Neural crest cell (in vitro differentiated cells): ENCODE measurements at places on chromosomes 5 and 9. TPM values are rescaled to one million over a fixed set of nuclear protein-coding genes. Genes with fewer than 3 reads are reported as not detected.

CAST gene
- 50.3 and 50.7 TPM in 2 replicates for total RNA-seq

CNTFR gene
- 112 and 115 TPM in 2 replicates for total RNA-seq

GHR gene
- total RNA-seq: 0.27 and 0.61 TPM in 2 replicates

NME5 gene
- 6.3 and 8.4 TPM in 2 replicates for total RNA-seq

DNA sequence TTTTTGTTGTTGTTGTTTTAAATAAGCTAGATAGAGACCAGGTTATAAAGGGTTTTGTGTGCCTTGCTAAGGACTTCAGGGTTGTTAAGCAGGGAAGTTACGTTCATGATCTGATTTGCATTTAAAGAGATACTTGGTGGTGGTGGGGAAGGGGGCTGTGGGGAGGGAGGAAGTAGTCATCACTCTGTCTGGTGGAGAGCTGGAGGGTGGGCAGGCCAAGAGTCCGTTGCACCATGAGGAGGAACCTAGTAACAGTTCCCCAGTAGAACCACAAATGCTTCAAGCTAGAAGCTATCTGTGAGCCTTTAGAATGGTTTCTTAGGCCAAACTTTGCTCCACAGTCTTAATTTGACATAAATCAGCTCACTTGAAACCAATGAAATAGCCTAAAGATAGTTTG is 18.7 kb upstream of the ROPN1L start:
- DNase-seq: no peak

GRCh38 chr5:1484730-1485578 is 38.8 kb downstream of the LPCAT1 start:
- no peak for DNase-seq

- no peak for DNase-seq
These were observed 37.8 kb downstream of the CDH6 start for GRCh38 chr5:31231177-31231838.

- no peak for DNase-seq
These were observed 46.5 kb downstream of the RXRA start for GRCh38 chr9:134372581-134373267.

DNA sequence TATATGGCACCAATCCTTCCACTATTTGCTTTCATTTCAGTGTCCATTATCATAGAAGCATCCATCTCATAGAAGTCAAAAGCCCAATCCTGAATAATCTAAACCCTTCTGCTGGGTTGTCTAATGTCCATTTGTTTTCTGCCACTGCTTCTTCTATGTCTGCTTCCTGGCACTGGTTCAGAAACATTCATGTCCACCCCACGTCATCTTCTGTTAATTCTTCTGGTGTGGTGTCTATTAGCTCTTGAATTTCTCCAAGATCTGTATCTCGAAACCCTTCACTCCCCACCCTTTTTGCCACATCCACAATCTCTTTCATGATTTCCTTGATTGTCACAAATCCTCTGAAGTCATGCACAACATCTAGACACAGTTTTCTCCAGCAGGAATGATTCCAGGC is 23.2 kb upstream of the GOLGA1 start:
- no peak for DNase-seq

DNA sequence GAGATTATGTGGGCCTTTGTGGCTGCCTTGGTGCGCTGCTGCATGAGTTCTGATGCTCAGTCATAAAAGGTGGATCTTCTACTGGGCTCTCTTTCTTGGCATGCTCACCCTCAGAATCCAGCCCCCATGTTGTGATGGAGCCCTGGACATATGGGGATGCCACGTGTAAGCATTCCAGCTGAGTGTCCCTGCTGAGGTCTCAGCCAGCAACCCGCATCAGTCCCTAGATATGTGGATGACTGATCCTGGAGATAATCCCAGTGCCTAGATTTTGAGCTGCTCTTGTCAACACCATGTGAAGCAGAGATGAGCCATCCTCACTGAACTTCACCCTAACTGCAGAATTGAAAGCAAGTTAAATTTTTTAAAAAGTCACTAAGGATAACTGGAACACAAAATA is 390.1 kb downstream of the DMRT2 start:
- DNase-seq: no peak

GRCh38 chr9:92406477-92406876 is 2.1 kb upstream of the OGN start:
- DNase-seq: no peak

GRCh38 chr5:108003178-108003577 is 332.4 kb upstream of the EFNA5 start:
- DNase-seq: no peak

GRCh38 chr9:93950619-93951601 is 4.2 kb downstream of the BARX1 start:
- no peak for DNase-seq

DNA sequence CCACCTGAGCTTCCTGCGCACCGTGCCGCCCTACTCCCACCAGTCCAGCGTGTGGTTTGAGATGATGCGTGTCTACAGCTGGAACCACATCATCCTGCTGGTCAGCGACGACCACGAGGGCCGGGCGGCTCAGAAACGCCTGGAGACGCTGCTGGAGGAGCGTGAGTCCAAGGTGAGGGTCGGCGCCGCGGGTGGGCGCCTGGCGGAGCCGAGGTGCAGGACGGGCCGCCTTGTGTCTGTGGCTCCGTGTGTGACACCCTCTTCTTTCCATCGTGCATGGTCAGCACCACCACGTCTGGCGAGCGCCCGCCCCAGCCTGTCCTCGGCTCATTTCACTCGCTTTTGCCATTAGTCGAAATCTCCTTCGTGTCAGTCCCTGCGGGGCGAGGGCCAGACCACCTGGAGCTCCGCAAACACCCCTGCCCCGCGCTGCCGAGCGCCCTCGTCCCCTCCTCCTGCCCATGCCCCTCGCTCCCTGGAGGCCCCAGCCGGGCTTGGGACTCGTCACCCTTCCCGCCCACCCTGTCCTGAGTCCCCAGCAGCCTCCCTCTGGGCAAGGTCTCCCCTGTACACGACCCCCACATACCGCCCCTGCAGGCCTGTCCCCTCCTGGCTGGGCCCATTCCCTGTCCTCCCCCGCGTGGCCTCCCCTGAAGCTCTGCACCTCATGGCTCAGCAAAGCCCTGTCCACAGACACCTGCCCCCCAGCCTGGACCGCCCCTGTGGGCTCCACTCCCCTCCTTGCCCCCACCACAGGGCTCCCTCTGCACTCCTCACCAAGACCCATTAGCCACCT is 7.0 kb downstream of the GRIN1 start:
- DNase-seq: no peak

DNA sequence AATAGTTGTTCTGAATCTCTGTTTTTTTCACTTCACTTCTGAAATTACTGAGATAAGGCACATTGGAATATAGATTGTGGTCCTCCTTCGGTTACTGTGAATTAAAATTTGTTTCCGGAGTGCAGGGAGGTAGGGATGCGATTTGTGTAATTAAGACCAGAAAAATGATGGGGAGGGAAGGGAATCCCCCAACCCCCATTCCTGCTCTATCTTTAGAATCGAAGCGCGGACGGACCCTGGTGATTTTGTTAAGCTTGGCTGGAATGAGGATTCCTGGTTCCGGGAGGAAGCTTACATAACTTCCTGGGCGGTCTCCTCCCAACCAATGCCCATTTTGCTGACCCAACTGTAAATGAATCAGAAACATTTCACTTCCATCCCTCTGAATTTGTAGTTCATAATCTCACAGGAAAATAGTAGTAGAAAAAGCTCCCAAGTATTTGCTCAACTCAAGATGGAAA is 220.1 kb upstream of the MSX2 start:
- DNase-seq: no peak
